ENCODE measurements at places on chromosomes 12 and 14.

- DNase-seq = no peak
These were observed 300.9 kb upstream of the SRRM4 start for GRCh38 chr12:118680356-118680963.

DNA sequence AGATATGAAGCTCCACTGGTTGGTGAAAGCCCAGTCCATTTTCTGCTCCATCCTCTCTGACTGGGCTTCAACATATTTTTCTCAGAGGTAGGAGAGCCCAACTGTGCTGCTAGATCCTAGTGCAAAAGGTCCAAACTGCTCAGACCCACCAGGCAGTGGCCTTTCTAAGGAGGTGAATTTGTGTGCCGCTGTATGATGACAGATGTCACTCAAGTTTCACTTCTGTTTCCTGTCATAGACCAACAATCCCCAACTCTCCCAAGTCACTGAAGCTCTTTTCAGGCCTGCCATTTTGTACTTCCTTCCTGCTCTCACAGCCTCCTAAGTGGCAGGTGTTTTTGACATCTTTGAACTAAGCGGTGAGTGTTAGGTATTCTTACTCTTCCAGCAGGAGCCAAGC, 16.4 kb upstream of the RNASE4 start:
- no peak for DNase-seq

DNA sequence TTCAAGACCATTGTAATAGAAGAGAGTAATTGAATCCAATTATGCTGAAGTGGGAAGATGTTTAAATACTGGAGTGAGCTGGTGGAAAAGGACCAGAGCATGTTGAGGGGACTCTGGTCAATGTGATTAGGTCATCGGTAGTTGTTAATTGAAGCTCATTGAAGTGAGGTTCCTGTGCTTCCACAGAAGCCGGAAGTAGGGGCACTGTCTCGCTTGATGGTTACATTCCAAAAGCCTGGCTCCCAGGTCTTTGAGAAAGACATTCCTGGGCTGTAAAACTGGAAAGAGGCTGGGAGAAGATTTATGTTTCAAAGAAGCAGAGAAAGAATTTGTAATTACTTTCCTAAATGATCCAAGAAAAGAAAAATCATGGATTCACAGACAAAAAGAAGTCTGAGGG, 12.3 kb upstream of the CLECL1 start:
- DNase-seq = no peak

DNA sequence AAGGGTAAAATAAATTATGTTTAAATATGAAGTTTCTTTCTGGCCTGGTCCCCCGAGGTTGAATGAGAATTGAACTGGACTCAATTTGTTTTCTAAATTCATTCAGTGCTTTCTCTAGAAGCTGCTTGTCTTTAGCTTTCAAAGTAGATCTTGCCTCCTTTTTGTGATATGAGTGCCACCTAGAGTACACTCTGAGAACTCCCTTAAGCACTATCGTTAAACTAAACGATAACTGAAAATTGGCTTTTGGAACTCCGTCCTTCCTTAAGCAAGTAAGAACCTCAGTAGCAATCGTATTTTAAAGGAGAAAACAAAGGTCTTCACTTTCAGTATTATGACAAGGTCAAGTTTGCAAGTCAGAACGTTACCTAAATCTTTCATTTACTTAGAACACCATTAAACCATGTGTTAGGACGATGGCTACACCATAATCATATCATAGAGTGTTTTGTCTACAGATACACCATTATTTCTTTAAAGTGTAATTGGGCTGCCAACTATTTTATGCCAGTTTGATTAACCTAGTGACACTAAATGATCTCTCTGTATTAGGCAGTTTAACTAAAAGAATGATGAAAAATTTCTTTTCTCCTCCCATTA, 364.8 kb downstream of the SNAPC1 start:
- DNase-seq = no peak

DNA sequence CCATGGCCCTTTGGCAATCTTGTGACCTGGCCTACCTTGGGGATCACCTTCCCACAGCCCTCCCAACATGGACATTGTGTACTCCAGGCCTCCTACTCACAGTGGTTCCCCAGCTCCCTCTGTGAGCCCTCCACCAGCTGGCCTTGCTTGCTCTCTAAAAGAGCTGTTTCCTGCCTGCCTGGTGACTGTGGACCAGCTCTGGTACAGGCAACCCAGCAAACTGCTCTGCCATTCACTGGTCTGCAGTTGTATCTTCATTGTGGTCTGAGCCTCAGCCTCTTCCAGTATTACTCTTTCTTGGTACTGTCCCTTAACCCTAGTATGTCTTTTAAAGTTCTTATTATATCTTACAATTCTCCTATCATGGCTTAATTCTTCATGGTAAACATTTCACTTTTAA, 236.2 kb downstream of the KTN1 start:
- no peak for DNase-seq

GRCh38 chr12:71536939-71537622, 97.5 kb downstream of the LGR5 start:
- DNase-seq = no peak

DNA sequence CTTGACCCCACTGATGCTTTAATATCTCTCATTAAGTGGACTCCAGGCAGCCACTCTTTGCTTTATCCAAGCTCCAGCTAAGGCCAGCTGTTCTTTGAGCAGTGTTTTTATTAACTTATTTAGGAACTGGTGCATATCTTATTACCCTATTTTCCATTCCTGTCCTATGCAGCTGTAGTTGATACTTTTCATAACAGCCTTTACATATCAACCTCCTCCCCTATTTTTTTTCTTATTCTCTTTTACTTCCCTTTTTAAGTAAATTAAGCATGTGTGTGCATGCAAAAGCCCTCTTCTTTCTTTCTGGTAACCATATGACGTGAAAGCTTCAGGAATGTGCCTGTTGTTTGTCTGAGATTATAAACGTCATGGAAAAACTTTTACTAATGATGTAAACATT, 121.2 kb downstream of the PTPRQ start:
- DNase-seq = no peak

- no peak for DNase-seq
These were observed 240.5 kb upstream of the KRR1 start for GRCh38 chr12:75751769-75752471.

- no peak for DNase-seq
These were observed 19.1 kb downstream of the AMN start for GRCh38 chr14:102941419-102942011.

- no peak for DNase-seq
These were observed 256.6 kb downstream of the BTG1 start for GRCh38 chr12:91889059-91889458.

DNA sequence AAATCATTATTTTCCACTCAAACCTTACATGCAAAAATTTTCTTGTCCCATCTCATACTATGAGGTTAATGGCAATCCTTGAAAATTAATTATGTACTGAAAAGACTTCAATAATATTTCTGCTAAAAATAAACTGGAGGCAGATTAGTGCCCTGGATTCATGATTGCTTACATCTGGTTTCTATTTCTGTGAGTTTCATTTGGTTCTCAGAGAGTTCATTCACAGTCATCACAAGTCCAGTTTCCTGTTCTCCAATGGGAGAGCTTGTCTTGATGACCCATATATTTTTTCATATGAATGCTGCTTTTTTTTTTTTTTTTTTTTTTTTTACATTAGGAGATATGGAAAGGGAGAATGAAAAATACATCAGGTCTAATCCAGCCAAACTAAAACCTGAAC, 6.6 kb upstream of the PTHLH start:
- DNase-seq = no peak

DNA sequence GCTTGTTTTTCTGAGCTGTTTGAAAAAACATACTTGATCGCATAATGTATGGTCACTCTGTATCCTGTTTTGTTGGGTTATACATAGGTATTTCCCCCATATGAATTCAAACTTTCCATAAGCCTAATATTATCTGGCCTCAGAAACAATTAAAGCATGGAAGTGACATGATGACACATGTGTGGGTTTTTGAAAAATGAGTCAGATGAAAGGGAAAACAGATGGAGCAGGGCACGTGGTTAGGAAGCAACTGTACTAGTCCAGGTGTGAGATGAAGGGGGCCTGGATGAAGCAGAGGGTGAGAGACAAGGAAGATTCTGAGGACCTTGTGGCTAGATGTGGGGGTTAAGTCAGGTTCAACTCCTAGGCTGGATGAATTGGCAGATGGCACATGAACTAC, 92.7 kb upstream of the DNM1L start:
- no peak for DNase-seq

GRCh38 chr12:54970741-54971140, 13.8 kb downstream of the TESPA1 start:
- no peak for DNase-seq
